T-helper 1 cell (primary cell): ENCODE measurements at places on chromosomes 5 and 9.

DNA sequence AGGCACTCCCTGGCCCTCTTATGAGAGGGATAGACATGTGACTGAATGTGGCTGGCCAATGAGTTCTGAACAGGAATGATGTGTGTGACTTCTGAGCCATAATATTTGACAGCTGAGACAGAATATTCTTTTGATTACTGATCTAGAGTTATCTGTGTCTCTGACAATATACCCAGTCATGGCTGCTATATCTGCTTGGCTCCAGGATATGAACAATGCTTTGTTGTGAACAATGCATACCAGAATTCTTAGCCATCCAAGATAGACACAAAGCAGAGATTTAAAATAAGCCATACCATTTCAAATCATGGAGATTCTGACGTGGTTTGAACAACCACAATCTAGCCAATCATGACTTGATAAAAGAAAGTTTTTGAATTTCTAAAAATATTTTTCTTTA, 840.3 kb upstream of the SEMA6A start:
- DNase-seq = no peak

GRCh38 chr9:72996114-72996513, 43.3 kb upstream of the ALDH1A1 start:
- DNase-seq = no peak

DNA sequence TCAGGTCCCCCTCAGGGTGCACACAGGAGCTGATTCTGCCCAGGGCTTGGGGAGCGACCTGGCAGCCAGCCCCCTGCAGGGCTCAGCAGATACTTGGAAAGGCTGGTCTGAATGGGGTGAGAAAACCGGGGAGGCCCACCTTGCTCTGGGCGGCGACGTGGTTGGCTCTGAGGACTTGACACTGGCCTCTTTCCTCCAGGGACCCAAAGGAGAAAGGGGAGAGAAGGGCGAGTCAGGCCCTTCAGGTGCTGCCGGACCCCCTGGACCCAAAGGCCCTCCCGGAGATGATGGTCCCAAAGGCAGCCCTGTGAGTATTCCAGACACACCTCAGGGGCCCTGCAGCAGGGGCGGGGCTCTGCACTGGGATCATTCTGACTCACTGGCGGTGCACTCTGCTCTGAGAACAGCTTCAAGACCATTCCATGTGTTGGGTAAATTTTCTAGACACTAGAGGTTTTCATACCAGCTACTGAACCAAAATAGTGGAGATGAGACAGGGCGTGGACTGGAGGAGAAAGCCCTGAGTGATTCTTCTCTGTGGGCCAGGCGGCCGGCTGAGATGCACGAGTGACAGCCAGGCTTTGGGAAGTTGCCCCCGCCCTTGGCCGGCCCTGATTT, 65.9 kb upstream of the FCN2 start:
- DNase-seq = no peak

GRCh38 chr5:172910828-172911627, 48.2 kb upstream of the RPL26L1 start:
- no peak for DNase-seq

- DNase-seq = peak; percentile 15
Observed at GRCh38 chr5:138542180-138542955, 668 bp downstream of the ETF1 start.

DNA sequence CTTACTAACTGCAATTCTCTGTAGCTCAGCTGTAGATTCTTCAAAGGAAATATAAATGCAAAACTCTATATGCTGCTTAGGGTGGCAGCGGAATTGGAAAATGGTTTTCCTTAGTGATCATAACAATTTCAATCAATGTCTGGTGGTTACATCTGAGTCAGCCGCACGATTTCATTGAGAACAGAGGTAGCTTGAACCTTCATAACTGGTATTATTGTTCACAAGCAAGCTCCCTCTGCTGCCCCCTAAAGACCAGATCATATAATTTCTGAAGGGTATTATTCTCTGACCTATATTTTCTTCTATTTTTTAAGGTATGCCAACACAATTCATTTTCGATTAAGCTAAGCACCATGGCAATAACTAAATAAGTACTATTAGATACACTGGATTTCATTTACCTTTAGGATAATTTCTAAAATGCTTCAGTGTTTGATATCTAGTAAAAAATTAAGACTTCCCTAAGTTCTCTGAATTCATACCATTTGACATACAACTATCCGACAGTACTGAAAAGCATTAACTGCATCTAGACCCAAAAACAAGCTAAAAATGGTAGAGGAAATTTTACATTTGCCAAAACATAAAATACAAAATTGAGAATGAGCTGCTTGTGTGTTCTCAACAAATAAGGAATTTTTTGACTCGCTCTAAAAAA, 181.1 kb upstream of the SPEF2 start:
- no peak for DNase-seq

DNA sequence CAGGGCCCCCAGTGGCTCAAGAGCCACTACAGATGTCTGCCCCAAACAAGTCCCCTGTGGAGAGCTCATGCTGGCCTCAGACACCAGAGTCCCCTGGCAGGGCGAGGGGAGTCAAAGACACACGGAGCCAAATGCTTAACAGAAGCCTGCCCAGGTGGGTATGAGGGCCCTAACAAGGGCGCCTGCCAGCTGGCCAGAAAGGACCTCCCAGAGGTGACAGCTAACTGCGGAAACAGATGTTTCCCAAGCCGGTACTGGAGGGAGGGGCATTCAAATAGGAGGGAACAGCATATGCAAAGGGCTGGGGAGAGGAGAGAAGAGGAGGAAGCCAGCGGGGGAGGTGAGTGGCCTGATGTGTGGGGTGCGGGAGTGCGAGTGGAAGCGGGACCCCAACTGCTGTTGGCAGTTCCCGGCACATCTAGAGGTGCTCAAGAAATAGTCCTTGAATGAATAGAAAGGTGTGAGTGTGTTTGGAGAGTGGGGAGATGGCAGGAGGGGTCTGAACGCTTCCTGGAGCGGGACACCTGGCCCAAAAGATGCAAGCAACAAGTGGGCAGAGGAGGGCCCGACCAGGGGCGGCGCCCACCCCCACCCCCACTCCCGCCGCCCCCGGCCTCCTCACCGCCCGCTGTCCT, 824 bp downstream of the MXD3 start:
- DNase-seq = no peak
